ENCODE measurements at places on chromosomes 6 and 20. TPM values are rescaled to one million over a fixed set of nuclear protein-coding genes. Genes with fewer than 3 reads are reported as not detected.

DNA sequence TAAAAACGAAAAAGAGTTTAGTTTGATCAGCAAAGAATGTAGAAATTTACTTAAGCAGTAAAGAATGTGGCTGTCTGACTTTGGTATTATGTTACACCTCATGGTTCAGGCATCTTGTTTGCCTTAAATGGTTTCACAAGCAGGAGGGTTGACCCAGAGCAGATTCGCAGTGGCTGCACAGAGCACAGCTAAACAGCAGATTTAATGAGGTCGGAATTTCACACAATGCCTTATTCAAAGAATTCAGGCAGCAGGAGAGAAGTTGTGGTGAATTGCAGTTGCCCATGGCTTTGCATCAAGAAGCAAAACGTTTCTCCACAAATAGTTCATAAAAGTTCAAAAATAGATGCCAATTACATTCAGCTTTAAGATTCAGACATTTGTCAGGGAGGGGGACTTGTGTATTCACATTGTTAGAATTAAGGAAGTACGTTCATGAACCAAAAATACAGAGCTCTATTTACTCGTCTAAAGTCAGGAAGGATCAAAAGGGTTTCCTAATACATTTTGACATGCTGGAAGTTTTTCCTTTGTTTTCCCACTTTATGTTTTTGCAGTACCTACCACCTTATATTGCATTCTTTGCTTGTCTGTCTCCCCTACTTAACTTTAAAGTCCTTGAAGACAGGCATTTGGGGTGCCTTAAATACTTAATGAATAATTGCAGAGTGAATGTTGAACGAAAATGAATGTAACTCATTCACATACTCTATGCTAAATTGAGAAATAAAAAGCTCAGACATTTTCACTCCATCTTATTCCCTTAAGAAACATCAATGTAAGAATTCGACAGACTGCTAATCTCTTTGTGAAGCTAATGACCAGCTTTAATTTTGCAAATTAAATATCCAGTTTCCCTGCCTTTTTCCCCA is 1163.6 kb upstream of the CITED2 start:
- H3K27me3 ChIP-seq, result no peaks in the 10 kb centered on the region
- DNase-seq, result no peak
- H3K36me3 ChIP-seq, result no peaks in the 10 kb centered on the region
- H3K27ac ChIP-seq, result peak overlapping the region; percentile 30
- peaks cover 12% of the 10 kb centered on the region for H3K4me1 ChIP-seq

- H3K4me1 ChIP-seq, result no peaks in the 10 kb centered on the region
- H3K27ac ChIP-seq, result no peak within 1 kb of the TSS
- DNase-seq, result no peak
- peaks cover 1% of the 10 kb centered on the region for H3K27me3 ChIP-seq
- no peaks in the 10 kb centered on the region for H3K36me3 ChIP-seq
Observed at GRCh38 chr6:29559524-29560287, at the start of gene UBD. Gene UBD (minus strand): TSS chr6:29559732. CDS start chr6:29559701, 31 bp downstream.

DNA sequence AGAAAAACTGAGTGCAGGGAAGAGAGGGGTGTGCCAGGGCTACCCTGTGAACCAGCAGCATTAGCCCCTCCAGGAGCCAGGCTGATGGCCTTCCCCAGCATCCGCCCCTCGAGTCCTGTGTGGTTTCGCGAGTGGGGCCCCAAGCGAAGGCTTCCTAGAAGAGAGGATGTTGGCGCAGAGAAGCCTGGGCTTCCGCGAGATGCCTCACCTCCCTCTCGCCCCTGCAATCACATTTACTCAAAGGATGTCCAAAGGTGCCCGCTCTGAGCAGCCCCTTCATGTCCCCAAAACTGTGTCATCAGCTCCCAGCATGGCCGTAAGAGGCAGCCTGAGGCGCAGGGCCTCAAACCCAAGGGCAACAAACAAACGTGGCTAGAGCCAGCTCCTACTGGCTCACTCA is 111.7 kb downstream of the PREX1 start:
- DNase-seq, result no peak
- no peak overlapping the region for H3K27ac ChIP-seq
- H3K4me1 ChIP-seq, result peaks cover 53% of the 10 kb centered on the region
- no peaks in the 10 kb centered on the region for H3K36me3 ChIP-seq
- no peak overlapping the region for H3K4me3 ChIP-seq
- no peaks in the 10 kb centered on the region for H3K27me3 ChIP-seq

DNA sequence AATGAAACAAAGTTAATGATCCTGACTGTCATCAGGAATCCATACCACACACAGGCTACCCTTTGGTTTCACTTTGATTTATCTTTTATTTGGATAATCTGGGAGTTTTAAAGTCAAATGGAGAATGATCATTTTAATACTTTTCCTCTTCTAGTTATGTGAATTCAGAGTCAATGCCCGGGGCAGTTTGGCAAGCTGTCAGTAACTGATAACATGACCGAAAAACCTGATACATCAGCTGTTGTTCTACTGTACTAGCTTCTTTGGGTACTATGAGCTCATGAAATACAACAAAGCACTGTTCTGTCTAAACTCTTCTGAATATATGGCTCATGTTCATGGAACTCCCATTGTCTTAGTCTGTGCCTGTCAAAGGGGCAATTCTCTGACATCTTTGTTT is 30.2 kb downstream of the KLHL31 start:
- no peaks in the 10 kb centered on the region for H3K4me1 ChIP-seq
- no peak overlapping the region for H3K4me3 ChIP-seq
- no peaks in the 10 kb centered on the region for H3K27me3 ChIP-seq
- no peaks in the 10 kb centered on the region for H3K36me3 ChIP-seq
- no peak overlapping the region for H3K27ac ChIP-seq

DNA sequence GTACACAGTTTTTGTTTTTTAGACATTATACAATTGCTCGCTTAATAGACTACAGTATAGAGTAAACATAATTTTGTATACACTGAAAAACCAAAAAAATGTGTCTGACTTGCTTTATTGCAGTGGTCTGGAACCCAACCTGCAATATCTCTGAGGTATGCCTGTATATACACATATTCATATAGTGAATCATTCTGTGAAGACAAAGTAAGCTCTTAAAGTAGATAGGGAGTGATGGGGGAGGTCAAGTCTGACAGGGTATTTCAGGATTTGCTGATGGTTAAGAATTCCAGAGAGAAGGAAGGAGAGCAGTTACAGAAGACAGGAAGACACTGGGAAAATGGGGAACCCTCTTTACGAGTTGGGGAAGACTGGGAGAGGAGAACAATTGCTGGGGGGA is 417.9 kb downstream of the CD109 start:
- no peaks in the 10 kb centered on the region for H3K36me3 ChIP-seq
- no peak overlapping the region for H3K4me3 ChIP-seq
- no peaks in the 10 kb centered on the region for H3K27me3 ChIP-seq
- H3K27ac ChIP-seq, result no peak overlapping the region
- H3K4me1 ChIP-seq, result no peaks in the 10 kb centered on the region
- no peak for DNase-seq

DNA sequence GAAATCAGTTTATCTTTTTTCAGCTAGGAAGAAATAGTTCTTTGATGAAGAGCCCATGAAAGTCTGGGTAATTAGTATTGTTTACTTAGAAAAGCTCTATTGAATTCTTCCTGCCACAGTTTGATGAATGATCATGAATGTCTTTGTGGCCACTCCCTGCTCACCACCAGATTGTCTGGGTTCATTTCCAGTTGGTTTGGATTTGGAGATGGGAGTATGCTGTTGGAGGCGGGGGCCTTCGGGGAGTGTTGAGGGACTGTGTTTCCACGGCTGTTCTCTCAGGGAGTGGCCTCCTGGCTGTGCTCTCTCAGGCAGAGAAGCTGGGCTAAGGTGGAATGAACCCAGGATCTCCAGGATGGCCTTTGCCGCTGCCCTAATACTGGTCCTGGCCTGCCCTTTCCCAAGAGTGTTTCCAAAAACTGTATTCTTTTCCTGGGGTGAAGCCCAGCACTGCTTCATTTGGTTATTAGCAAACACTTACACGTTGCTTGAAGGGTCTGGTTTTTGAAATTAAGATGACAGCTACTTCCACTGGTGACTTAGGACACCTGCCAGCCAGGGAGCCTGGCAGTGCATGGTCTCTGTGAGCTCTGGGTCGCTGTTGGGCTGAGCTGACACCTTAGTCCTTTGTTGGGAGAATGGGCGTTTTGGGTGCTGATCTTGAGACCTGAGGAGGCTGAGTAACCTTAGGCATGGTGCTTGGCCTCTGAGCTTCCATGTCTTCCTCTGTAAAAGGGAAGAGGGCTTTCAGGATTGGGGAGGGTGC is 23.2 kb downstream of the PRPF6 start:
- DNase-seq, result no peak
- H3K36me3 ChIP-seq, result peaks cover 81% of the 10 kb centered on the region
- H3K4me3 ChIP-seq, result no peak overlapping the region
- H3K4me1 ChIP-seq, result no peaks in the 10 kb centered on the region
- H3K27ac ChIP-seq, result no peak overlapping the region

GRCh38 chr20:23156170-23156841 is 70.2 kb upstream of the CD93 start:
- no peaks in the 10 kb centered on the region for H3K36me3 ChIP-seq
- peaks cover 93% of the 10 kb centered on the region for H3K4me1 ChIP-seq
- peak; percentile 54 for DNase-seq
- peak overlapping the region; percentile 96 for H3K27ac ChIP-seq
- H3K4me3 ChIP-seq, result no peak overlapping the region

- no peak for DNase-seq
- H3K36me3 ChIP-seq, result no peaks in the 10 kb centered on the region
- peaks cover 7% of the 10 kb centered on the region for H3K4me1 ChIP-seq
- no peaks in the 10 kb centered on the region for H3K27me3 ChIP-seq
- no peak overlapping the region for H3K27ac ChIP-seq
- no peak overlapping the region for H3K4me3 ChIP-seq
Observed at GRCh38 chr6:35382015-35382414, 39.7 kb downstream of the PPARD start.

- no peaks in the 10 kb centered on the region for H3K4me1 ChIP-seq
- no peaks in the 10 kb centered on the region for H3K36me3 ChIP-seq
- no peak overlapping the region for H3K4me3 ChIP-seq
- no peak for DNase-seq
- no peaks in the 10 kb centered on the region for H3K27me3 ChIP-seq
Observed at GRCh38 chr6:129980821-129981220, 37.6 kb upstream of the L3MBTL3 start.

Gene AGPAT4
- 23.8 TPM for total RNA-seq

Gene ENPP4
- 21.8 TPM for total RNA-seq

Gene RBPJL
- total RNA-seq, result not detected

Gene RNGTT
- total RNA-seq, result 13.5 TPM

Gene ADGRF4
- total RNA-seq, result not detected

Gene FERMT1
- not detected for total RNA-seq

Gene TSHZ2
- total RNA-seq, result 32.6 TPM

Gene GLP1R
- not detected for total RNA-seq
